PC-9 (cell line): ENCODE measurements at places on chromosomes 2 and 18. TPM values are rescaled to one million over a fixed set of nuclear protein-coding genes. Genes with fewer than 3 reads are reported as not detected.

G6PC2 gene
- total RNA-seq, result not detected in 2 replicates

DNA sequence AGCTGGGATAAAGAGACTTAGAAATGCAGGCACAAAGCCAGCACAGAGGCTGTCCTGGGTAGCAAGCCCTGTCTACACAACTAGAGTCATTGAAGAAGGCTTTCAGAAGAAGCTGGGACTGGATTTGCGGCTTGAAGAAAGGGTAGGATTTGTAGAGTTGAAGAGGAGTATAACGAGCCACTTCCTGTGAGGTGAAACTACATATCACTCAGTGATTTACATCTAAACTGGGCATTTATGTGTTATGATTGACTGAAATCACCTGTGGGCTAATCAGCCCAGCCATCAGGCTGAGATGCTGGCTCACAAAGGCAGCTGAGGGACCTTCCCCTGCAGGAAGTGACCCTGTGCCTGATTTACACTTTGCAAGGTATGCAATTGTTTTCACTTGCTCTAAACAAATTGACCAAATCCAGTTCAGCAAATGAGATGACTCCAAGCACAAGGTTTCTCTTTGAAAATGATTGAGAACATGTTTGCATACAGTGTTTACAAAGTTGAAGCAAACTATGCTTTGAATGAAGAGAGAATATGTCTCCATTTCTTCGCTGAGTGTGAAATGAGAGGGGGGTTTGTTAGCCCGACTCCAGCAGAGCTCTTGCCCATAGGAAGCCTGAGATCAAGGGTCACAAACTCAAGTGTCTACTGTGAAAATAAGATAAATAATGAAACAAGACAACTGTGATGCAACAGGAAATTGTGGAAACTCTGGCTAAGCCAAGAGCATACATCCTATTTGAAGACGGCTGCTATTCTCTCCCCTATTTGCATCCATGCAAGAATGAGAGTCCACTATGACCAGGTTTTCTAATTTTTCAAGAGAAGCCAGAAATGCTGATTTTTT, 69.3 kb upstream of the HK2 start:
- no peak overlapping the region for H3K4me3 ChIP-seq
- H3K4me1 ChIP-seq, result no peaks in the 10 kb centered on the region; the same call in 1 of the 2 replicates
- DNase-seq, result no peak
- no peak overlapping the region for H3K27ac ChIP-seq
- H3K27me3 ChIP-seq, result no peaks in the 10 kb centered on the region

DNA sequence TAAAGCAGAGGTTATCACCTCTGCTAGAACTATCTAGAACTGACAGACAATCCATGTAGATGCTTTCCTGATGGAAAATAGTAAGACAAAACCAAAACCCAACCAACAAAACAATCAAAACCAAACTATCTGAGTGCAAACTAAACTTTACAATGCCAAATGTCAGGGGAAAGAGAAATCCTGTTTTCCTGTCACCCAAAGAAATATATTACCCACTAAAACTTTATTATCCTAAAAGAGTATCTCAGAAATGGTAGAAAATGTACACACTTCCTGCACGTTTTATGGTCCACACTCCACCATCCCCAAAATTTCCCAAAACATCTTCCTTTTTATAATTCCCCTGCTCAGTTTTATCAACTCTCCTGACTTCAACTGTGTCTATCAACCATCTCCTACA, 29.9 kb downstream of the SP3 start:
- no peak for DNase-seq
- H3K36me3 ChIP-seq, result peaks cover 19% of the 10 kb centered on the region
- no peak overlapping the region for H3K27ac ChIP-seq
- no peak overlapping the region for H3K4me3 ChIP-seq

- no peaks in the 10 kb centered on the region for H3K36me3 ChIP-seq
- DNase-seq, result no peak
- H3K27ac ChIP-seq, result no peak overlapping the region
- peaks cover 87% of the 10 kb centered on the region for H3K27me3 ChIP-seq
- no peak overlapping the region for H3K4me3 ChIP-seq
- no peaks in the 10 kb centered on the region for H3K4me1 ChIP-seq
Measured at GRCh38 chr18:75137346-75137877, 71.5 kb downstream of the PTGR3 start.

VWA3B gene
- not detected in 2 replicates for total RNA-seq

DNA sequence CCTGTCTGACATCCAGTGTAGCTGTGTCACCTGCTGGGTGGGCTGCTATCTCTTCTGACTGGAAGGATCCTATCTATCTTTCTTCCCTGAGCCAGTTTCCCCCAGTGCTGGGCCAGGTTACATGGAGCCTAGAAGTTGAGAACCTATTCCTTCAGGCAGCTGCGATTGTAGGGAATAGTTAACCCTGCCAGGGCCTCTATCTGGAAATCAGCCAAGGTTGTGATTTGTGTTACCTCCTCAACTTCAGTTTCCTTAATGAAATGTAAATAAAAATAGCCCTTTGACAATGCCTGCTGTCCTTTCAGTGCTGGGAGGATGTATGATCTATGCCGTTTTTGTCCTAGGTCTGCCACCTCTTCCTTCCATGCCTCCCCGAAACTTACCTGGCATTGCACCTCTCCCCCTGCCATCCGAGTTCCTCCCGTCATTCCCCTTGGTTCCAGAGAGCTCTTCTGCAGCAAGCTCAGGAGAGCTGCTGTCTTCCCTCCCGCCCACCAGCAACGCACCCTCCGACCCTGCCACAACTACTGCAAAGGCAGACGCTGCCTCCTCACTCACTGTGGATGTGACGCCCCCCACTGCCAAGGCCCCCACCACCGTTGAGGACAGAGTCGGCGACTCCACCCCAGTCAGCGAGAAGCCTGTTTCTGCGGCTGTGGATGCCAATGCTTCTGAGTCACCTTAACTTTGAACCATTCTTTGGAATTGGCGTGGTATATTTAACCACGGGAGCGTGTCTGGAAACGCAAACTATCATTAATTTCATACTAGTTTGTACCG, 36.6 kb downstream of the GORASP2 start:
- H3K4me1 ChIP-seq, result no peaks in the 10 kb centered on the region
- H3K4me3 ChIP-seq, result no peak overlapping the region
- no peak overlapping the region for H3K27ac ChIP-seq
- DNase-seq, result no peak
- H3K27me3 ChIP-seq, result no peaks in the 10 kb centered on the region

DNA sequence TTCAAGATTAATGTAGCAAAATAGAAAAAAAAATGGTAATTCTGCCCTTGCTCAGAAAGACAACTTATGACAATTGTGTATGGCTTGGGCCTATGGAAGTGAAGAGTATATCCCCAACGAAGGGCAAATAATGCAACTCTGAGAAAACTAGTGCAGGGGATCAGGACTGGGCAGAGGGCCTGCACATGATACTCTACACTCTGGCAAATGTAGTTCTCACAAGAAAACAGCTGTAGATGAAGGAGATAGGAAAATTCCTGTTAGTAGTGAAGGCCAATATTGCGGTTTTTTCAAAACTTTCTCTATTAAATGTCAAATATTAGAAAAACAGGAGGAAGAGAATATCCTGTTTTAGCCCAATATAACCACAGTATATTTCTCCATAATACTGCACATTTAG, 77.8 kb downstream of the SCN9A start:
- no peaks in the 10 kb centered on the region for H3K36me3 ChIP-seq
- H3K4me3 ChIP-seq, result no peak overlapping the region
- H3K27ac ChIP-seq, result no peak overlapping the region
- DNase-seq, result no peak
- H3K4me1 ChIP-seq, result no peaks in the 10 kb centered on the region

GPAT2 gene
- 9.1 and 11.0 TPM in 2 replicates for total RNA-seq

CAPN14 gene
- 0.35 TPM in 2 replicates for total RNA-seq

DNA sequence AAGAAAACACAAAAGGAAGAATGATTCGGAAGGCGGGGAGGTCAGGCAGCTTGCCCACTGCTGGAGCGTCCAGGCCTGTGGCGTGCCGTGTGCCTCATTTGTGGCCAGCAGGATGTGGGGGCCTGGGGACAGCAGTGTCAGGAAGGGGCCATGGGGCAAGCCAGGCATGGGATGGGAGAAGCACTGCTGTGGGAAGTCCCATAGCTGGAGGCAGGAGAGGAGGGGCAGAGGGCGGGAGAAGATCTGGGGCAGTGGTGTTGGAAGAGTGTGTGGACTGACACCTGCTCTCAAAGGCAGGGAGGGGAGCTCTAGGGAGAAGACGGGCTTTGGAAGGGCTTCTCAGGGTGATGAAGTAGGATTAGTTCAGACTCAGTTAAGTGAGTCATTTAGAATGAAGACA, 133.7 kb downstream of the ACOXL start:
- DNase-seq, result no peak
- no peak overlapping the region for H3K27ac ChIP-seq
- no peaks in the 10 kb centered on the region for H3K27me3 ChIP-seq
- H3K36me3 ChIP-seq, result no peaks in the 10 kb centered on the region
- no peak overlapping the region for H3K4me3 ChIP-seq

DNA sequence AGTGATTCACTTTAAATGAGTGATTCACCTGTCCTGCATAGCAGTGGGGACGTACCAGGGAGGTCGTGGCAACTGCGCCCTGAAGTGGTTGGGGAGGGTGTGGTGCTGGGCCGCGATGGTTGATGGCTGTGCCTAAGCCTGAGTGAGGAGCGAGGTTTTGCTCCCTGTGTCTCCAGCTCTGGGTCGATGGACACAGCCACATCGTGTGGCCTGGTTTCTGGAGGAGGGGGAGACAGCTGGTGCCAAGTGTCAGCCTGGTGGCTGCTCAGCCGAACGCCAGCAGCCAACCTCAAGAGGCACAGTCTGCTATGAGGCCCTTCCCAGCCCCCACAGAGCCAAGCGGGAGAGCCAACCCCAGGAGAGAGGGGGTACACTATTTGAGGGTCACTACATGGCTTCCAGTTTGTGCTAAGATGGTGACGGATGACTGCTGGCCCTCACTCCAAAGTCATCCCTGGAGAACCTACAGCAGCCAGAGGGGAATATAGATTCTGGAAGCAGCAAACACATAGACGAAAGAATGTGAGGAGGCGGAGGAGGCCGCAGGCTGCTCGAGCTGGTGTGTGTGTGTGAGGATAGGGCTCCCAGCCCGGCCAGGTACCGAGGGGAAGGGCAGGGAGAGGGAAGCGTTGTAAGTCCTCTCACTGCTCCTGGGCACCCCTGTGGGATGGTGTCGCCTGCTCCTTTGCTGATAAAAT, 58.6 kb upstream of the OTOF start:
- DNase-seq, result peak; percentile 10
- peaks cover 17% of the 10 kb centered on the region; the same call in 1 of the 2 replicates for H3K27me3 ChIP-seq
- H3K36me3 ChIP-seq, result no peaks in the 10 kb centered on the region
- H3K4me1 ChIP-seq, result no peaks in the 10 kb centered on the region
- no peak overlapping the region for H3K4me3 ChIP-seq

GRCh38 chr2:156147594-156148330, 184.8 kb downstream of the NR4A2 start:
- no peak for DNase-seq
- H3K27me3 ChIP-seq, result no peaks in the 10 kb centered on the region
- no peak overlapping the region for H3K4me3 ChIP-seq
- H3K27ac ChIP-seq, result no peak overlapping the region
- H3K36me3 ChIP-seq, result no peaks in the 10 kb centered on the region
- no peaks in the 10 kb centered on the region for H3K4me1 ChIP-seq

- H3K36me3 ChIP-seq, result no peaks in the 10 kb centered on the region
- no peaks in the 10 kb centered on the region for H3K27me3 ChIP-seq
- H3K4me1 ChIP-seq, result peaks cover 12% of the 10 kb centered on the region
- no peak overlapping the region for H3K4me3 ChIP-seq
Measured at GRCh38 chr2:53561155-53561554, 206.4 kb upstream of the CHAC2 start.

- no peaks in the 10 kb centered on the region for H3K27me3 ChIP-seq
- no peak for DNase-seq
- no peaks in the 10 kb centered on the region for H3K4me1 ChIP-seq
Measured at GRCh38 chr18:48806551-48807261, 144.1 kb downstream of the SMAD7 start.

DNA sequence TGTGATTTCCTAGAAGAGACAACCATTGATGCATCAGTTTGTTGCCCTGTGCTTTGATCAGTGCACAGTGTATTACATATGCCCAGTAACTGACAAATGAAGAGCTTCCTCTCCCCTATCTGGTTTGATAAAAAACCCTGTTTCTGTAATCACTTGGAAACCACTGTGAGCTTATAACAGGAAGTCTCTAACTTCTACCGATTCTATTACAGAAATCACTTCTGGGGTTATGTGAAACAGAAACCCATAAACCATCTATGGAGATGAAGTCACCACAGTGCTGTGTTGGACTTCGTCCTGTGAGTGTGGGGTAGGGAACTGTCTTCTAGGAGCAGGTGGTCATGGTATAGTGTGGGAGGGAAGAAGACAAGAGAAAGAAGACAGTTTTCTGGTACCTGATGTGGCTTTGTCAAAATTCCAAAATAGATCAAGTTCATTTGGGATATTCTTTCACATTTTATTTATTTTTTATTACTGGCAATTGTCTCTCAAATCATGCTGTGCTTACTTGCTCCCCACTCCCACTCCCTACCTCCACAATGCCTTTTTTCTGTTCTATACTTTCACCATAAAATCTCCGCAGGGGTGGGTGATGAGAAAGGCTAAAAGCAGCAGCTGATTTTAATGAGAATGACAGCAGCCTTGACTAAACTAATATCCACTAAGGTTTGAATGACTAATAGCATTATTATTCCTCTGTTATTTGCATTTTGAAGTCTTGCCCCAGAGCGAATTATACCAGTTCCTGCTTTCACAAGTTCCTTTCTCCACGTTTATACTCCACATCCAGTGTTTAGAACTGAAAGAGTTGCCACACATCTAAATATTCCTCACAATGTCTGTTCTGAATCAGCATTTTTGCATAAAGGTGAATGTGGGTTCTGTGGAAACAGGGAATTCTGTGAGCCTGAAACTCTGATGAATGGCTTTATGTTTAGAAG, 41.7 kb upstream of the RND3 start:
- H3K27me3 ChIP-seq, result no peaks in the 10 kb centered on the region
- peak; percentile 91 for DNase-seq
- H3K36me3 ChIP-seq, result no peaks in the 10 kb centered on the region
- H3K27ac ChIP-seq, result peak overlapping the region; percentile 95
- H3K4me1 ChIP-seq, result peaks cover 51% of the 10 kb centered on the region

DNA sequence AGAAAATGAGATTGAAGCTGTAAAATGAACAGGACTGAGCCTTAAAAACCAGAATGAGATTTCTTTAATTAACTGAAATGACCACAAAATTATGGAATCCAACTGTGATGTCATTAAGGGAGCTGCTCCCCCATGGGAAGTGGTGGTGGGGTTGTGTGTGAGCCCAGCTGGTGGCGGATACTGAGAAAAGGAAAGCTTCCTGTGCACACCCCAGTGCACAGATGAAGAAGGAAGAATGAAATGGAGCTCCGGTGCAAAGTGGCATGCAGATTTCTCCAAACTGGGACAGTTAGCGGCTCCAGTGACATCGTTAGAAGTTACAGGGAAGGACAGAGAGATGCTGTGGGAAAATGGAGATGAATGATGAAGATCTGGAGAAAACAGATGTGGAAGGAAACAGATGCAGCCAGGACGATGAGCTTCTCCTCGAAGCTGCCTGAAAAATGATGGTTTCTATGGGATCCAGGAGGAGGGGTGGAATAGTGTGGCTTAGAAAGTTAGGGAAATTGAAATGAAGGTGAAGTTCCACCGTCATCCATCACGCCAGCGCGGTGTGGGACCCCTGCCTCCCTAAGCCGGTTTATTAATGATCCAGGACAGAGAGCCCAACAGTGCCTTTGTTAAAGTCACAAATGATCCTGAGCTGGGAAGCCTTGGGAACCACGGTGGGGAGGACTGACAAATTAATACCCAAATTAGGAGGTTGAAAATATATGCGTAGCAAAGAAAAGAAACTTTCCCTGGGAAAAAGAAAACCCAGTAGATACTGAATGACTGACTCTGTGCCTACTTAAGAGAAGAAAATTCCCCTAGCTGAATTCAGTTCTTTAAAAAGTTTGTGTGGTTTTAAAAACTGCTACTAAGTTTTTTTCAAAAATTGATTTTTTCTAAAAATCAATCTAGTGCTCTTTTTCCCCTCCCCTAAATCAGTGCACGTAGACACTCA, 77.2 kb downstream of the TSN start:
- no peaks in the 10 kb centered on the region for H3K4me1 ChIP-seq
- H3K4me3 ChIP-seq, result no peak overlapping the region
- no peaks in the 10 kb centered on the region for H3K36me3 ChIP-seq
- H3K27me3 ChIP-seq, result peaks cover 95% of the 10 kb centered on the region
- DNase-seq, result no peak
- H3K27ac ChIP-seq, result no peak overlapping the region
